ENCODE measurements at places on chromosomes 1 and 21. TPM values are rescaled to one million over a fixed set of nuclear protein-coding genes. Genes with fewer than 3 reads are reported as not detected.
A peak's percentile ranks its signal among the peaks of the same experiment; 100 is the strongest.

DUSP23 gene
- 32.5 TPM for total RNA-seq

HSD3B2 gene
- total RNA-seq, result not detected

DNA sequence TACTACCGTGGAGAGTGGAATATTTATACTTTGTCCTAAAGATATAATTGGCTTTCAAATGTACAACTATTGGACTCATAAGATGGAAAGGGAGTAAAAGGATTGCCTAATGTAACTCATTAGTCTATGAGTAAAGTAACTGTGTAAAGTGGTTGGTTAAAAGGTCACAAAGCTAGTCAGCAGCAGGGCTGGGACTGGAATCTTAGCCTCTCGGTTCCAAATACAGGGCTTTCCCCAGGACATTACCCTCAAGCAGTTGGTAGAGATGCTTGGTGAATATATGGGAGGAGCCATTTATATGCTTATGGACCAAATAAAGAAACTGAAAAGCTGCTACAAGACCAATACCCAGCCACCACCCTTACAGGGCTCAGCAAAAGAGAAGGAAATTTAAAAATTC, 283.7 kb downstream of the HLX start:
- no peak for DNase-seq

- DNase-seq, result no peak
These were observed 4.8 kb upstream of the SRP9 start for GRCh38 chr1:225772848-225773247.

DNA sequence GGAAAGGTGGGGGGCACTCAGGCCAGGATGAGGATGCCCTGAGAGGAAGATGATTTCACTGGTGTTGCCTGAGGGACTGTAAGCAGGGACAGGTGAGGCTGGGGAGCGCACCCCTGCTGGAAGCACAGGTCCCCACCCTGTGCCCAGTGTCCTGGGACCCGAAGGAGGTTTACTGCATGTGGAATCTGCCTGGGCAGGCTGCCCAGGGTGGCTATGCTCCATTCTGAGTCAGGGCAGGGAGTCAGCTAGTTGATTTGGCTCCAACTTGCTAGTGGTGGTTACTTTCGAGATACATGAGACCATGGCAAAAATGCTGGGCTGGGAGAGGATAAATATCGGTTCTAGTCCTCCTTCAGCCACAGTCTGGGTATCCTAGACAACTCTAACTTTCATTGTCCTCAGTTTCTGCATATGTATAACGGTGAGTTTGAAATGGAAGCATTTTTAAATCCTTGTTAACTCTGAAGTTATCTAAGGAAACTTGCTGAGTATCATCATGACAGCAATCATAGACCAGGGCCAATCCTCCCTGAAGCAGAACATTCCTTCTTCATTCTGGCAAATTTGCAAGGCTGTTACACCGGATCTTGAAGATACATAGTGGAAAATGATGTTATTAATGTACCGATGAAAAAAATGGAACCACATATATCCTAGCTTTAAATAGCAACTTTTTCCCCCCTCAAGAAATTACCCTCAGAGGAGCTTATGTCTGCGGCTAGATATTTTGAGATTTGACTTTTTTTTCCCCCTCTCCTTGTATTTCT, 7.7 kb downstream of the TLR5 start:
- DNase-seq, result no peak

- peak; percentile 51 for DNase-seq
These were observed 68.7 kb upstream of the ADGRL2 start for GRCh38 chr1:81731989-81732388.

DNA sequence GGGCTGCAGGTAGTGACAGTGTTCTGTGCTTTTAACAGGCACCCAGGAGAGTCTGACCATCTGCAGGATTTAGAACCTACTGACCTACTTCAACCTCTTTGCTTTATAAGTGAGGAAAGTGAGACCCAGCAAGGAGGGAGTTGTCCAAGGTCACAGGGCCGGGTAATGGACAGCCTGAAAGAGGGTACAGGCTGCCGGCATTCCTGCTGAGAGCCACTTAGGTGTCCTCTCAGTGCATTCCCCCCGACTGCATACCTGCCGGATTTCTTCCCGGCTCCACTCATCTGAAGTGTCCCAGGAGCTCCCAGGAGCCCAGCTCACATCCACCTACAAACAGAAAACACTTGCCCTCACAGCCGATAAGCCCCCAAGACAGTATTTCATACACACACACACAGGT, 13.9 kb downstream of the PHLDA3 start:
- DNase-seq, result no peak

DNA sequence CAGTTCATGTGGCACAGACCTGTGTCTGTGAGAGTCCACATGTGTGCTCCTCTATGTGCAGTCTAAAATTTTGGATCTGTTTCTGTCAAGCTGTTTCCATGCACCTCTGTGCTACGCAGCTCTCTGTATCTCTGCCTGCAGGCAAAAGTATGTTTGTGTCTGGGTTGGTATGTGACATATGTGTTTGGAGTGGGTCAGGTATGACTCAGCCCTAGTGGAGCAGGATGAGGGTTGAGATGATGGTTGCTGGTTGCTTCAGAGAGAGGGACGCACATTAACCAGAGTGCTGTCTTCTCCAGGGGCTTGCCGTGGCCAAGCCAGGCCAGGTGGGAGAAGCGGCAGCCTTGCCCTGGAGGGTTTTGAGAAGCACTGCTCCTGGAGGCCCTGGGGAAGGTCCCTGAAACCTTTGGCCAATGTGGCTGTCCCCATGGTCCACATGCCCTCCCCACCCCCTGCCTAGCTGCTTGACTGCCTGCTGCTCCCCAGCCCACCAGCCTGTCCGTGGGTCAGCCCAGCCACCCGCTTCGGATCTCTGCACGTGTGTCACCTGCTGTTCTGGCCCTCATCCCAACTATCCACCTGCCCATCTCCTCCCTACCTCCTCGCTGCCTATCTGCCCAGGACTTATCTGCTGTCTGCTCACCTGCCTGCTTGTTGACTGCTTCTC, 4.1 kb upstream of the EVA1B start:
- DNase-seq, result peak; percentile 42

- DNase-seq, result no peak
These were observed 10.6 kb upstream of the S100A11 start for GRCh38 chr1:152047413-152047729.

- no peak for DNase-seq
These were observed 811 bp upstream of the S100A3 start for GRCh38 chr1:153549741-153550397.

DNA sequence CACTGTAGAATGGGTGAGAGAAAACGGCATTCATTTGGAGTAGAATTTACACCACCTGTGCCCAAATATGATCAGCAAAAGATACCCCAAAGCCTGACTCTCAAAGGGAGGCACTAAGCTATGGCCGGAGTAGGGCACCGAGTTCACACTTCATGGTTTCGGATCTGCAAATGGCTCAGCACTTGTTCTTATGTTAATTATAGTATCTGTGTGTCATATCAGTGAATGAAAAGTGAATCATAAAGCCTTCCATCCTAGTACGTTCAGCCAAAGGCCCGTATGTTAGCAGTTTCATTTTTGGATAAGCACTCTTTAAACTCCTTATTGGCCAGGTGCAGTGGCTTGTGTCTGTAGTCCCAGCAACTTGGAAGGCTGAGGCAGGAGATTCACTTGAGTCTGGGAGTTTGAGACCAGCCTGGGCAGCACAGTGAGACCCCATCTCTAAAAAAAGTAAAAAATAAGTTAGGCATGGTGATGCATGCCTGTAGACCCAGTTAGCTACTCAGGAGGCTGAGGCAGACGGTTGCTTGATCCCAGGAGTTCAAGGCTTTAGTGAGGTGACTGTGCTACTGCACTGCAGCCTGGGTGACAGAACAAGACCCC, 4.9 kb upstream of the CORT start:
- no peak for DNase-seq

Measured in lung microvascular endothelial cell (primary cell).